ENCODE measurements at places on chromosomes 2 and 18.

DNA sequence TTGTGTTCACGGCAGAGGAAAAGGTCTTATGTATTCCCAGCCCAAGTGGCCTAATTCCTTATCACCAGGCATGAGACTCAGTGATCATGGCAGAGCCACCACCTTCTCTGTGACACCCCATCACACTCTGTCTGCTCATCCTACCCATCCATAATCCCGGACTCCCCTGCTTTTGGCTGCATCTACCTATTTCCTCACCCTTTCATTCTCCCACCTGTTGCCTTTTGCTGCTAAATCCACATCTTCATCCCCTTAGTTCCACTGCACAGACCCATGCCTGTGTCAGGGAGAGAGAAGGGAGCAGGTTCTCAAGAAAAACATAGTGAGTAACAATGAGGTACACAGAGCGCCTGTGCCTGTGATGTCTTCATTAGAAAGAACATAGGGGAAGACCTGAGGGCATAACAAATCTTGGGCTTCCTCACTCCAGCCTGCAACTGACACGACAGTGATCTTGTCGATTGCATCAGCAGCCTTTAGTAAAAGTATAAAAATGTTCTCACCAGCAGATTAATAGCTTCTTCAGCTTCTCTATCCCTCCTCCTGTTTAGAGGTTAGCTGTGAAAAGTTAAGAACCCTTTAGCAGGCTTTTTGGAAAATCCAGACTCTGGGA is 246.5 kb upstream of the SPRED2 start:
- no peak for DNase-seq

GRCh38 chr2:58283931-58284330 is 42.8 kb upstream of the FANCL start:
- DNase-seq = no peak

DNA sequence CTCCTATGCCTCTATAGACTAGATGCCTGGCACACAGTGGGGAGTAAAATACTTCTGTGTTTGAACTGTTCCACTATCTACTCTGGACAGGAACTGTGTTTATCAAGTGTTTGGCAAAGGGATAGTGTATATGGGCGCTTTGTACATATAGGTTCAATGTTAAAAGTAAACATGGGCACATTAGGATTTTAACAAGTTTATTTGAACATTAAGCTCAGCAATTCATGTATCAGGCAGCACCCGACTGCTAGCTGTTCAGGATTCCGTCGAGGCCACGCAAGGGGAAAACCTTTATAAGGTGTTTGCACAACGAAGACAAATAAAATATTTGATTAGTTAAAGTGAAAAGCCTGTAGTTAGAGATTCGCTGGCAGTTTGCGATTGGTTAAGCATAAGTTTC is 43.4 kb upstream of the ROCK2 start:
- no peak for DNase-seq

- DNase-seq = no peak
These were observed 347.5 kb downstream of the MYCN start for GRCh38 chr2:16287831-16288230.

DNA sequence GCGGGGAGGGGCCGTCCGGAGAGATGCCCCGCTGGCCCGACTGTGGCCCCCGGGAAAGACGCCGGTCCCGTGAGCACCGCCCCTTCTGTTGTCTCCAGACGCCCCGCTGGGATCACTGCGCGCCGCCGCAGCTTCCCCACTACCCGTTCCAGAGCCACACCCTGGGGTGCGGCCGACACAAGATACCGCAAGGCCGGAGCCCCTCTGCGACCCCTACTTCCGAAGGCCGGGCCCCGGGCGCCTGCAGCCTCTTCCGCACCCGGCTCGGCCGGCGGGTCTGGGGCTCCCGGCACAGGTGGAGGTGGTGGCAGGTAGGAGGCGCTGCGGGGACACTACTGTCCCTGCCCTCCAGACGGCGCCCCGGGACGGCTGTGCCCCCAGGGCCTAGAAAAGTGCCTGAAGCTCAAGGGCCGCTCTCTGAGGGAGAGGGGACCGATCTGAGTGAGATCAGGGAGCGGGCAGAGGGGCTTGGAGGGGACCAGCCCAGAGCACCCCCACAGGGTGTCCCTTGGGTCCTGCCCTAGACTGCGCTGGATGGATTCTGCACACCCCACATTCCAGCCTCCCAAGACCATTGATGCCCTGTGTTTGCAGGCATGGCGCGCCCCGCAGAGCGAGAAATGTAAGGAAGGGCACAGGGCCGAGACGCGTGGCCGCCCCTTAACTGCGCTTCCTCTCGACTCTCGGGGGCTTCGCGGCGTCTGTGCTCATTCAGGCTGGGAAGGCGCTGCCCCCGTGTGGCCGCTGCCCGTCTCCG is 80.0 kb downstream of the GFPT1 start:
- DNase-seq = peak; percentile 67

- DNase-seq = no peak
These were observed 13.2 kb downstream of the SNORC start for GRCh38 chr2:232883116-232883721.

GRCh38 chr2:144405982-144406788 is 113.7 kb downstream of the ZEB2 start:
- no peak for DNase-seq

All from activated CD4-positive, alpha-beta T cell treated with anti-CD3 and anti-CD28 coated beads, Interleukin-2, amount 50 U/mL, for 16 hours (primary cell).